Kidney capillary endothelial cell (primary cell): ENCODE measurements at places on chromosomes 12 and 14.

- DNase-seq, result no peak
These were observed 22.6 kb downstream of the INSM2 start for GRCh38 chr14:35556548-35556947.

DNA sequence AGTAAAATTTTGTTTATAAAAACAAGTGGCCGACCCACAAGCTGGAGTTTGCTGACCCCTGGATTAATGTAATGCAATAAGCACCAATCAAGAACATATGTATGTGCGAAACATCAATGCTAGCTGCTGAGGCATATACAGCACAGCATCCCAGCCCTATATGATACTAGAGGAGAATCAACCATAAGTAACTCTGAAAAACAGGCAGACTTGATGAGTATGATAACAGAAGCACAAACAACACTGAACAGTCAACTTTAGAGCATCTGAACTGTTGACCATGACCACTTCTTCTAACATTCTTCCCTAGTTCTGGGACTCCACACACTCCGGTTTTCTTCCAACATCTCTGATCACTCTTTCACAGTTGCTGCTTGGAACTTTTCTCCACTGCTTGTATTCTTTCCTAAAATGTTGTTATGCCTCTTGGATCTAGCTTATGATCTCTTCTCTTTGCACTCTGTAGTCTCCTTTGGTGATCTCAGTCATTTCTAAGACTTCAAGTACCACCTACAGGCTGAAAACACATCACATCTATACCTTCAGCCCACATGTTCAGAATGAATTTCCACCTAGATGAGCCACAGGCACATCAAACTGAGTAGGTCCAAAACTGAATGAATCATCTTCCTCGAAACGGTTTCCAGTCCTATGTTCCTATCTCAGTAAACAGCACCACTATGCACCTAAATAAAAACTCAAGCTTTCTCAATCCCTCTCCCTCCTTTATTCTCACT, 57.2 kb downstream of the STXBP6 start:
- DNase-seq, result no peak

- no peak for DNase-seq
These were observed 14.1 kb downstream of the CCDC85C start for GRCh38 chr14:99589651-99590530.

GRCh38 chr12:4786795-4787194, 66.6 kb downstream of the GALNT8 start:
- no peak for DNase-seq

- no peak for DNase-seq
These were observed 229.4 kb downstream of the ERC1 start for GRCh38 chr12:1220127-1221092.

GRCh38 chr12:131007031-131007739, 53.5 kb downstream of the ADGRD1 start:
- DNase-seq, result no peak
